Epithelial cell of alveolus of lung (primary cell): ENCODE measurements at places on chromosomes 4 and X. TPM values are rescaled to one million over a fixed set of nuclear protein-coding genes. Genes with fewer than 3 reads are reported as not detected.

Gene STPG2
- total RNA-seq = 0.52 TPM in 1 of 2 replicates, not detected in the other

Gene TBCK
- total RNA-seq = 20.9 and 21.8 TPM in 2 replicates

Gene CYLC1
- total RNA-seq = not detected in 2 replicates

Gene CHM
- 12.7 and 15.5 TPM in 2 replicates for total RNA-seq

Gene UGDH
- 73.9 and 125 TPM in 2 replicates for total RNA-seq
